ENCODE measurements at places on chromosomes 16 and 17.
A peak's percentile ranks its signal among the peaks of the same experiment; 100 is the strongest.

- DNase-seq = no peak
Measured at GRCh38 chr17:27318228-27318627, 24.3 kb downstream of the WSB1 start.

- no peak for DNase-seq
Measured at GRCh38 chr17:27566671-27567562, 64.1 kb upstream of the LGALS9 start.

DNA sequence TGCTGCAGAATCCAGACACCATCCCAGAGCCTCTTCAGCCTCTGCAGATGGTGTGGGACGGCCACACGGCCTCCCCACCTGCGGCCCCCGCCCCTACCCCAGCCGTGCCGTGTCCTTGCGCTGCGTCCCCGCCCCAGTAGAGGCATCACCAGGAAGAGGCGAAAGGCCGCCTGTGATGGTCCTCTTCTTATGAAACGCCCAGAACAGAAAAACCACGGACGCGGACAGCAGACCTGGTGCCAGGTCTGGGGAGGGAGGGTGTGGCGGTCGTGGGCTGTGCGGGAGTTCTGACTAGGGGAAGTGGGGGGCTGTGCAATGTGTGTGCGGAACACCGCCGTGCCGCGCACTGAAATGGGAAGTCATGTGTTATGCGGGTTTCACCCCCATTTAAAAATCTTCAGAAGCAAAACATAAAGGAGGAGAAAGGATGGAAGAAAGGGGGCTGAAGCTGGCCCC is 25.5 kb downstream of the ACSF3 start:
- no peak for DNase-seq

- no peak for DNase-seq
Measured at GRCh38 chr16:17277981-17278381, 192.8 kb downstream of the XYLT1 start.

GRCh38 chr17:44105483-44105882 is 18.0 kb downstream of the HDAC5 start:
- DNase-seq = no peak

GRCh38 chr17:74878658-74879057 is 5.9 kb upstream of the FDXR start:
- no peak for DNase-seq

- DNase-seq = no peak
Measured at GRCh38 chr17:28505986-28506665, at the start of gene FOXN1. Gene FOXN1, plus strand, starts transcription at chr17:28506348. Its CDS starts 17,622 bp downstream, at chr17:28523970.

DNA sequence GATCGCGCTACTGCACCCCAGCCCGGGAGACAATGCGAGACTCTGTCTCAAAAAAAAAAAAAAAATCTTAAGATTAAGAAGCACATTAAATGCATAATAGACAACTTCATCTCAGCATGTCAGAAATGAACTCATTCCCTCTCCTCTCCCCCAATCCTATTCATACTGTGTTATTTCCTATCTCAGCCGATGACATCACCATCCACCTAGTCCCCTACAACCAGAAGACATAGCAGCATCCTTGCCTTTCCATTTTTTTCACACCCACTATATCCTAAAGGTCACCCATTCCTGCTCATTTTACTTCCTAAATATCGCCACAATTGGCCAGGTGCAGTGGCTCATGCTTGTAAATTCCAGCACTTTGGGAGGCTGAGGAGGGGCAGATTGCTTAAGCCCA is 81.3 kb downstream of the RPGRIP1L start:
- DNase-seq = no peak

- no peak for DNase-seq
Measured at GRCh38 chr16:29726845-29727377, 18.9 kb downstream of the C16orf54 start.

DNA sequence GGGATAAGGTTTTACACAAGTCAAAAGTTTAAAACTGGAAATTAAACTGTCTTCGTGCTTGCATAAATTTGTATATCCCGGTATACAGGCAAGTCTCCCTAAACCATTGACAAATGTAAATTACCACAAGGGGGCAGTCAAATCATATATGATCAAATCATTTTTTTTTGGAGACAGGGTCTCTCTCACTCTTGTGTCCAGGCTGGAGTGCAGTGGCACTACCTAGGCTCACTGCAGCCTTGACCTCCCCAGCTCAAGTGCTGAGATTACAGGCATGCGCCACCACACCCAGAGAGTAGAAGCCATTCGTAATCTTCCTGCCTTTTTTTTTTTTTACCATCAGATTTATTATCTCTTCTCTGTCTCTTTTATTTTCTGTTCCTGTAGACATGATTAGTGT is 18.5 kb downstream of the TOP2A start:
- no peak for DNase-seq

DNA sequence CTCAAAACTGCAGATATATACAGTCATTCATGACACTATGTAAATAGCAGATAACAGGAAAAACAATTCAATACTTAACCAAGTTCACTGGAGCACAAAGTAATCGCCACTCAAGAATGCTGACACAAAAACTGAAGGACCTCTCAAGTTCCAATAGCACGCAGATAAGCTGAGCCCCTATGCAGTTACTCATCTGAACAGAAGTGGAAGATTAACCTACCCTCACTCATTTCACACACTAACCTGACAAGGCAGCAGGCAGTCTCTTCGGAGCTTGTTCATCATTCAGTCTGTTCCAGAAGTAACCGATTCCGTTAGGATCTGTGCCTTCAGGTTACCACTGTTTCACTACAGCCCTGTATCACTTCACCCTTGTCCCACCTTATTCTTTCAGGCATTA is 6.0 kb downstream of the HELZ start:
- DNase-seq = no peak

GRCh38 chr17:72901083-72901482 is 191.4 kb downstream of the SLC39A11 start:
- no peak for DNase-seq

DNA sequence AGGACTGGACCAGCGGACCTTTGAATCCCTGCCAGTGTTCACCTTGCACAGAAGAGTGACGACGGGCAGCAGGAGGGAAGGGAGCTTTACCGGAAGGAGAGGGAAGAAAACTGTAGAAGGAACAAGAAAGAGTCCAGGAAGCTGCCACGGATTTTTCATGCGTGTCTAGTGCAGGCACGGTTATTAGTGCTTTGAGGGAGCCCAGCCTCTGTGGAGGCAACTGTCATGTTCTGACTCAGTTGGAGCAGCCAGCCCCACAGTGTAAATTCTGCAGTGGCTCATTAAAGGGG is 6.5 kb upstream of the HOXB13 start:
- no peak for DNase-seq

GRCh38 chr16:69794486-69794885 is 32.4 kb downstream of the WWP2 start:
- DNase-seq = no peak

DNA sequence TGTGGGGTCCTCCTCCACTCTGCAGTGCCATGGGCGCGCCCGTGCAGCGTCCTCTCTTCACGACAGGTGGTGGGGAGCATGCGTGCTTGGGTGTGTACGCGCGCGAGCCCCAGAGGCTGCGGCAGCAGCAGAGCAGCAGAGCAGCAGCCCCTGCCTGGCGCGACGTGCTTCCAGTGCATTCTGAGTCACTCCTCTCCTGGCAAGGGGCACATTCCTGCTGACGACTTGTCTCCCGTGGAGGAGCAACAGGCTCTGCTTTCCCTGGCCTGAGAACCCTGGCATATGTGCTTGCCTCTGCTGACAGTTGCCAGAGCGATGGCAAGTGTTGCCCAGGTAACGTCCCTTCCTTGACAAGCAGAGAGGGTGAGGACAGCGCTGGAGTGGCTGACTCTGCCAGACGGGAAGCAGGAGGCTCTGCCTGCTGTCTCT is 133.8 kb upstream of the PLCG2 start:
- DNase-seq = peak; percentile 72

- DNase-seq = no peak
Measured at GRCh38 chr17:51703361-51704341, 443.3 kb downstream of the UTP18 start.

DNA sequence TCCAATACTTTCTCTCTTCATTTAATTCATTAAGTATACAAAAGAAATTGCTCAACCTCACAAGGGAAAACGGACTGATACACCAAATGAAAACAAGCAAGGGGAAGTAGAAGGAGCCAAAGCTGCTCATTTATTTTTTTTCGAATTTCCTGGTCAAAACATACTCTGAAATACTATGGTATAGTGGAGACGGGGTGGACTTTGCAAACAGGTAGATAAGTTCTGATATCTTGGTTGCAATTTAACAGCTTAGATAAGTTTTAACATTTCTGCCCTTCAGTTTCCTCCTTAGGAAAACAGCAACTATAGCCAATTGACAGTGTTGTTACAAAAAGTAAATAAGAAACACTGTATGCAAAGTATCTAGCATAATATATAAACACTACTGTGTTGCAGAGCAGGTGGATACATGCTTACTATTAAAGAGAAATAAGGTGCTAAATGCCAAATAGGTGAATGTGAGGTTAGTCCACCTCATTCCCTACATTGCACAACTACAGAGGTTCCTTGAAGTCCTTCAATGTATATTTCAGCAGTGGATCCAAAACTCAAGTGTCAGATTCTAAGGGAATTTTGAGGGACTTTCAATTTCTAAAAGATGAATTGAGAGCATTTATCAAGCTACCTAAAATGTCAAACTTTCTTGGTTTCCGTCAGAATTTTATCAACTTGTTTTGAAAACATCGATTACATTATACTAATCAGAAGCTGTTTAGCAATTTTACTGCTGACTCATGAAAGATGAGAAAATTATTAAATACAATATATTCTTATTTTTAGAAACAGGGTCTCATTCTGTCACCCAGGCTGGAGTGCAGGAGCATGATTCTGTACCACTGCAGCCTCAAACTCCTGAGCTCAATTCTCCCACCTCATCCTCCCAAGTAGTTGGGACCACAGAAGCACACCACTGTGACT is 11.0 kb downstream of the CCDC47 start:
- no peak for DNase-seq

DNA sequence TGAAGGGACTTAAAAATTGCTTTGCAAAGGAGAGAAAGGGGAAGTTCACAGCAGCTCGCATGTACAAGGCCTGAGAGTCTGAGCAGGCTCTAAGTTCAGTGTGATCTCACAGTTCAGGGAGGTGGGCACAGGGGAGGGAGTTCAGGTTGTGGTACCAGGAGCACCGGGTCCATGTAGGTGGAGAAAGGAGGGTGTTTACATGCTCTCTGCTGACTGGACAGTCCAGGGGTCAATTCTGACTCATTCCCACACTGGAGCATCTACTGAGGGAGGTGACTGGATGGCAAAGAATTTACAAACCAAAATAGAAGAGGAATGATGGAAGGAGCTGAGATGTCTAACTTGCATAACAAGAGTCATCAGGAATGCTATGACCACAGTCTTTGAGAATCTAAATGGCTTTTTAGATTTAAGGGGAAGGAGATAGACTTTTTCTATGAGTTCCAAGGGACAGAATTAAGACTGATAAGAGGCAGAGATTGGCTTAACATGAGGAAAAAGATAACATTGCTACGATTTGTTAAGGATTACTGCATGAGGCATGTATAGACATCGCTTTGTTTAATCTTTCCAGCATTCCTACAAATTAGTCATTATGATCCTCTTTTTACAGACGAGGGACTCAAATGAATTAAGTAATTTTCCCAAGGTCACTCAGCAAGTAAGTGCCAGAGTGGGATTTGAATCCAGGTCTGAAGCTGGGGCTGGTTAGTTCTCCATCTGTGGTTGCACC is 29.9 kb downstream of the MIS12 start:
- DNase-seq = no peak

DNA sequence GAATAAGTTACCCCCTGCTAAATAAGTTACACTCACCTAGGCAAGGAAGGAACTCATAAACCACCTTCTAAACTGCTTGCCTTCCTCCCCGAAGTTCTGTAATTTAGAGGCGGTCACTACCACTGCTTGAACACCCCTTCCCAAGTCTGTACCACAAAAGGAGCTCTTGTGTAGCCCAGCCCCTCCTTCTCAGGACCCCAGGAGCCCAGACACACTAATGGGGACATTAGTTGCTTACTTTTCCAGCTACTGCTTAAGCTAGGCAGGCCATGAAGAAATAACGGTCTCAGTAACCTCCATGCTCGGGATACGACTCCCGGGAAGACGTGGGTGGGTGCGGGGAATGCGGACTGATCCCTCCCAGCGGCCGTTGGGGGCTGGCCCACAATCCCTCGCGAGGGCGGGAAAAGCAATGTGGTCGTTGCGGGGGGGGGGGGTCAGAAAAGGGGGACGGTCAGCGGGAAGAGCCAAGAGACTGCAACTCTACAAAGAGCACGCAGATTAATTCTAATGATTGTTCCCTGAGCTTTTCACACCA is at the start of gene TEX14:
Gene TEX14 (minus strand): TSS at position 345 of the 538 bp plus-strand sequence. CDS start 40,044 bp downstream, outside the sequence.
- no peak for DNase-seq

- DNase-seq = no peak
Measured at GRCh38 chr16:86609115-86609514, 30.8 kb downstream of the FOXL1 start.

DNA sequence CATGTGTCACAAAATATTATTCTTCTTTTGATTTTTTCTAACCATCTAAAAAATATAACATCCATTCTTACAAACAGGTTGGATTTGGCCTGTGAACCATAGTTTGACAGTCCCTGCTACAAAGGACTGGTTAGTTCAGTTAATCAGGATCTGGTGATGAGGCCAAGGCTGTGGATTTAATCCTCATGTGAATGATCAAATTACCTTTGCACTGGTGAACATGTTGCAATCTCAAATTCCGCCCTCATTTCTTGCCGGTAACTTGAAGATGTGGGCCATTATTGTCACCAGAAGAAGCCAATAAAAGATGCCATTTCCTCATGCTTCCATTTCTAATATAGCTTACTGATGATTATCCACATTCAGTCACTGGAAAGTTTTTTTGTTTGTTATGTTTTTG is 35.3 kb upstream of the YPEL2 start:
- no peak for DNase-seq

DNA sequence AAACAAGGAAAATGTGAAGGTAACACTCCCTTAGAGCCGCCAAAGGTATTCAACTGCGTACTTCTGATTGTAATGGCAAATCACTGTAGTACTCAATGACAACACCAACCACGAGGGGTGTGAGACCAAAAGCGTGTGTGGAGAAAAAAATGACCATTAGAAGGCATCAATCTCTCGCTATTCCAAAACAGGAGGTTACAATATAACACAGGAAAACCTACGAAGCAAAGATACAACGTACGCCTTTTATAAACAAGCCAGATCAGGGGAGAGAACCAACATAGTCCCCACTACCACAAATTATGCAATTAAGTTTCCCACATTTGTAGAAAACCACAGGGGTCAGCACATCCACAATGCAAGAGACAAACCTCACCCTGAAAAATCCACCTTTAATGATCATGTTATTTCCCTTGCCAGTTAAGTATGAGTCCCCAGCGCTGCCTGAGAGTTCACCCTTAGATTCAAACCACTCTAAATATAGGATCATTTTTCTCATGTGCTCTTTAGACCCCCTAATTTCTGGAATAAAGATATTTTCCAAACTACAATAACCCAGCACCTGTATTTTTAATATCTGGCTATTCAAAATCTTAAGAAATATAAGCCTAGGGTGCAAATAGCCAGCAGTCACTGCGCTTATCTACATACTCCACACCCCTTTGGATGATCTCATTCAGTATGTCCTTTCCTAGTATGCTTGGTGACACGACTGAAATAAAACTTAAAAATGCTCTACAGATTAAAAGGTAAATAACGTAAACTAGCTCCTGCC is 12.4 kb downstream of the TEX14 start:
- no peak for DNase-seq
